ENCODE measurements at places on chromosomes 12 and 14. TPM values are rescaled to one million over a fixed set of nuclear protein-coding genes. Genes with fewer than 3 reads are reported as not detected.

Gene ACOT6
- not detected for total RNA-seq

- DNase-seq, result no peak
These were observed 180.2 kb downstream of the CRADD start for GRCh38 chr12:93857279-93857938.

DNA sequence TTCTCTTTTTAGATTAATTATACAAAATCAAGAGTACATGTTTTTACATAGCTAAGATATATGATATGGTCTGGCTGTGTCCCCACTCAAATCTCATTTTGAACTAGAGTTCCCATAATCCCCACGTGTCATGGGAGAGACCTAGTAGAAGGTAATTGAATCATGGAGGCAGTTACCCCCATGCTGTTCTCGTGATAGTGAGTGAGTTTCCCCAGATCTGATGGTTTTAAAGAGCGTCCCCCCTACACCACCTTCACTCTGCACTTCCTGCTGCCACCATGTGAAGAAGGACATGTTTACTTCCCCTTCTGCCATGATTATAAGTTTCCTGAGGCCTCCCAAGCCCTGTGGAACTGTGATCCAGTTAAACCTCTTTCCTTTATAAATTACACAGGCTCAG is 21.4 kb upstream of the DRAM1 start:
- DNase-seq, result no peak

- peak; percentile 37 for DNase-seq
These were observed 24.0 kb downstream of the CCDC38 start for GRCh38 chr12:95918194-95918993.

DNA sequence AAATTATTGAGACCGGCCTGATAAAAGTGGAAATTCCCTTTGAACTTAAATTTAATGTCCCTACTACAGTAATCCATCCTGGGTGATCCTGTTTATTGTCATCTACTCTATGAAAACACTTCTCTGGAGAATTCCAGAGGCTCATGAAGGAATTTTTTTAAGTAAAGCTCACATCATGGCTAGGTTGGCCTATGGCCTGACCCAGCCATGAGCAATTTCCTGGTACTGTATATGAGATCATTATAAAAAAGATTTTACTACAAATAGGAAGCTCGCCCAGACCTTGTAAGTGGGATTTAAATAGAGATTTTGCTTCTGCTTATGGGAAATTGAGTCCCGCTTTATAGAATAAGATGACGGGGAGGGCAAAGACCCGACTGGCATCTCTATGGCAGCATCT is 215.5 kb downstream of the DPF3 start:
- no peak for DNase-seq

Data from liver (tissue), 10 donors.